ENCODE measurements at places on chromosomes 6 and 20. TPM values are rescaled to one million over a fixed set of nuclear protein-coding genes. Genes with fewer than 3 reads are reported as not detected.

The MTG2 gene
- 44.4 TPM for total RNA-seq

The DCDC2 gene
- not detected for total RNA-seq

The TNNC2 gene
- not detected for total RNA-seq

The L3MBTL1 gene
- 8.8 TPM for total RNA-seq

GRCh38 chr6:28218312-28219248 is 6.5 kb upstream of the ZSCAN9 start:
- DNase-seq = peak; percentile 68

- DNase-seq = no peak
Measured at GRCh38 chr6:43927532-43928210, 157.7 kb downstream of the VEGFA start.

- DNase-seq = peak; percentile 27
Measured at GRCh38 chr6:131828951-131829350, 21.1 kb downstream of the ENPP1 start.

DNA sequence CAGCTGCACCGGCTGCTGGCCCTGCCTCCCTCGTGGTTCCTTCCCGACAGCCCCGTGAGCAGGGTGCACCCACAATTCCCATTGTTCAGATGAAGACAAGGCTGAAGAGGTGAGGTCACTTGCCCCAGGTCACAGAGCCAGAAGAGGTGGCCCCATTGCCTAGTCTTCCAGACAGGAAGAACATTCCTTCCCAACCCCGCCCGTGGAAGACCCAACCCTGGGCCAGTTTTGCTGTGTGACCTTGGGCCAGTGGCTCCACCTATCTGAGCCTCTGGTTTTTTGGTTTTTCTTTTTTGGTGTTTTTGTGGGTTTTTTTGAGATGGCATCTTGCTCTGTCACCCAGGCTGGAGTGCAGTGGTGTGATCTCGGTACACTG is 61.7 kb downstream of the RIPOR3 start:
- DNase-seq = no peak

GRCh38 chr6:37878150-37878710 is 58.7 kb downstream of the ZFAND3 start:
- no peak for DNase-seq
